GM13976 (cell line): ENCODE measurements at places on chromosomes 7 and 10.

DNA sequence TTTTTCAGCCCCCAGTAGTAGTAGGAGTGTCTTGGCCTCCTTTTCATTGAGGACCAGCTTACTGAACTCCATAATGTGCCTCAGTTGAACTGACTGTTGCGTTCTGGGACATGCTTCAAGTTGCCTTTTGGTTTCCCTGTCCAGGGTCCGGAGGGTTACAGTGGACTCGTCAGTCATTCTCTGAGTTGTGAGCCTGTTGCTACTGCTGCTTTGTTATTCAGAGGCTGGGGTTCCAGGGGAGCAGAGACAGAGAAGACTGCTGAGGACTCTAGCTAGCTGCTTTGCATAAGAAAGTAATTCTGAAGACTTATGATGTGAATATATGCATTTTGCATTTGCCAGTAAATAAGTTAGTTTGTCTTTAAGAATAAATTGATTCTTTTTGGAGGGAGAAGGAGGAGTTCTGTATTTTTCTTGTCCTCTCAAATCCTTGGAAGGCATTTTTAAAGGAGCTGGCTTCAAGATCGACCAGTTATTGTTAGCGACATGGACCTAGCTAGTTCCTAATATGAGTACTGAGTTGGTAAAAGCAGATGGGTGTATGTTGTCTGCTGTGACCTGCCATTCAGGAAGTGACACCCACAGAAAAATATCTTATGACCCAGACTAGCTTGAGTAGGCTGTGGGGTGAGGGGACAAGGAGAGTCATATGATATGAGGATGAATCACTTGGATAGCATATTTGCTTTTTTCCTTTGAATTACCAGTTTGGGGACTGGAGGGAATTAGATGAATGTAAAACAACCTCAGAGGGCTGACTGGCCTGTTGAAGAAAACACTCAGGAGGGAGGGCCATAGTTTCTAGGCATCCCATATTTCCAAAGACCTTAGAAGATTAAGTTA lies 8.3 kb downstream of the PI4K2A start:
- DNase-seq: peak; percentile 68

GRCh38 chr7:143505838-143506237 lies 28.2 kb downstream of the TAS2R41 start:
- DNase-seq: no peak

GRCh38 chr7:75977743-75978142 lies 16.7 kb downstream of the TMEM120A start:
- no peak for DNase-seq

DNA sequence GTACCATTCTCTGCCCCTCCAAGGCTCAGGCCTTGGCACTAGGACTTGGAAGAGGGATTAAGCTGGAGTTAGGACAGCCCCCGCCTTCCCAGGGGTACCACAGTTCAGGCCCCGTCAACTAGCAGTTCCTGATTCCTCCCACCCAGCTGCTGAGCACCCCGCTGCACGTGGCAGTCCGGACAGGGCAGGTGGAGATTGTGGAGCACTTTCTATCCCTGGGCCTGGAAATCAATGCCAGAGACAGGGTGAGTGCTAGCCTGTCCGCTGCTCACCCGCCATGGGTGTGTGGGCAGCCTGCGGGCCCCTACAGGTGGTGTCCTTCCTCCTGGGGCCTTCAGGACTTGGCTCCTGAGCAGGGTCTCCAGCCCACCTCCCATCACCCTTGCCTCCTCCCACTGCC lies 2.0 kb upstream of the HOGA1 start:
- no peak for DNase-seq

GRCh38 chr7:93164766-93165165 lies 16.6 kb upstream of the SAMD9L start:
- no peak for DNase-seq

DNA sequence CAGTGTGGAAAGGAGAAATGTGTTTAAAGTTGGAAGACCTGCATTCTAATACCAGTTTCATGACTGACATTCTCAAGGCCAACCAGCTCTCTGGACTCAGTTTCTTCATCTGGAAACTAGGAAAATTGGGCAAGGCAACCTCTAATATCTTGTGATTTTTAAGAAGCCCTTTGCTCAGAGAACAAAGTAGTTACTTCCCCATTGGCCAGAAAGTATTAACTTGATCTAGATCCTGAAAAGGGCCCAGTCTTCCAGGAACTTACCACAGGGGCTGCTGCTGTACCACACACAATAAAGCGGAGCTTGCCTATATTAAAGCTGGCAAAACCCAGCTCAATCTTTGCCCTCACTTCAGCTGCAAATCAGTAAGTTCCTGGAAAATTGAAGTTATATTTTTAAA lies 155.6 kb upstream of the ADO start:
- no peak for DNase-seq

GRCh38 chr7:28207486-28208158 lies 27.0 kb upstream of the JAZF1 start:
- DNase-seq: peak; percentile 34

DNA sequence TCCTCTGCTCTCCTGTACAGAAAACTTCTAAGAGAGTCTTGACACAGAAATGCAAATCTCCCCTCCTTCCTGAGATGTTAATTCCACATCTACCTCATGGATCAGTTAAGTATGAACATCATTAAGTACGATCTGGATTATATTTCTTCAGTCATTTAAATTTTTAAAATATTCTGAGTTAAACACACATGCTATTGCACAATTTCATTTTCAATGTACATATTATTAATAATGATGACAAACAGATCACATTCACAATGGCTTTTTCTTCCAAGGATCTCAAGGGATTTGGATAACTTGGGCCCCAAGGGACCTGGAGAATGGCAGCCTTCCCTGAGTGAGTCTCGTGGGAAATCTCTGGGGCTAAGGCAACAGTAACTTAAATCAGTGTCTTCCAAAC lies 16.2 kb downstream of the BEND7 start:
- DNase-seq: no peak

DNA sequence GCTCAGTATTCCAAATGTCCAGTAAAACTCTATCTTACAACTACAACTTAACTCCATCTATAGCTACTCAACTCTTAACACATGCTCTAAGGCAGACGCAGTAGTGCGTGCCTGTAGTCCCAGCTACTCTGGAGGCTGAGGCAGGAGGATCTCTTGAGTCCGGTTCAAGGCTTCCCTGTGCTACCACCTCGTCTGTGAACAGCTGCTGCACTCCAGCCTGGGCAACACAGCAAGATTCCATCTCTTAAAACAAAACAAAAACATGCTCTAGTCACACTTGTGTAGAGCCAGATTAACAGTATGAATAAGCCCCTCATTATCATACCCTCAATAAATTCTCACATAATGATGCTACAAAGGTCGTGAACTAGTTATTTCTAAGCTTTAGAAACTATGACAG lies 3.6 kb downstream of the BAZ1B start:
- no peak for DNase-seq
